ENCODE measurements at places on chromosomes 12 and 14. TPM values are rescaled to one million over a fixed set of nuclear protein-coding genes. Genes with fewer than 3 reads are reported as not detected.

- no peak for DNase-seq
Measured at GRCh38 chr14:43903209-43903608, 603.9 kb downstream of the FSCB start.

DNA sequence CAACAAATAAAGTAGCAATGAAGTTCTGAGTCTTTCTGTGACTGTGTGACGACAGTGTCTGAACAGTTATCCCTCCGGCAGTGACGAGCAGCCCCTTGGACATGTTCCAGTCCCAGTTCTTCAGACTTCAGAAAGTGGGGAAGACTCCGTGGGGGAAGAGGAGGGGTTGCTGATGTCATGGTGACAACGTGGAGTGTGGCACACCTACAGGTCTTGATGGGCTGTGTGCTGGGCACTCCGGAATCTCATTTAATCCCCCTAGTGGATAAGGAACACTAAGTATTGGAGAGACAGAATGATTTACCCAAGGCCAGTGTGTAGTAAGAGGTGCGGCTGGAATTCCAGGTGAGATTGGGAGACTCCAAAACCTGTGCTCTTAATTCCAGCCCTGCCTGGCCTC lies 280.2 kb downstream of the CACNA1C start:
- no peak for DNase-seq

DNA sequence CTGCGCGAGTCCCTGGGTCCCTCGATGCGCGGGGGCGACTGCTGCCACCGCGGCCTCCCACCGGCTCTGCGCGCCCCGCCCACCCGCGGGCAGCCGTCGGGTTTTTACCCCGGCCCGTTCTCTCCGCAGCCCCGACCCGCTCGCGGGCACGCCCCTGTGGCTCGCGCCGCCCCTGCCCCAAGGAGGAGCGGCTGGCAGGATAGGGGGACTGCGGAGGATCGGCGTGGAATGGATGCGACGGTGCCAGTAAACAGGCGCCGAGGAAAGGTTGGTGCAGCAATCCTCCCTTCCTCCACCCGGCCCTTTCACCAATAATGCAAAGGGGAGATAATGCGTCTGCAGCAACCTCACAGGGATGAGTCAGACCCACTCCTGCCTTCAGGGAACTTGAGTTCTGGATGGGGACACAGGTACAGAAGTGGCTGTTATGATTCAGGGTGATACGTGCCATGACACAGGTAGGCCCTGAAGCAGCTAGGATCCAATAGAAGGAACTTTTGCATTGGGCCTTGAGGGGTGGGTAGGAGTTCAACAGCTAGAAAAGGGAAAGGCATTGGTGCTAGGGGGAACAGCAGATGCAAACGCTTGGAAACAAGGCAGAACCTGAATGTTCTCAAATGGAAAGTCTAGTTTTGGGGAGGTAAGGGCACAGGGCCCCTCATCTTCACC lies 554 bp upstream of the DEGS2 start:
- DNase-seq: no peak

DNA sequence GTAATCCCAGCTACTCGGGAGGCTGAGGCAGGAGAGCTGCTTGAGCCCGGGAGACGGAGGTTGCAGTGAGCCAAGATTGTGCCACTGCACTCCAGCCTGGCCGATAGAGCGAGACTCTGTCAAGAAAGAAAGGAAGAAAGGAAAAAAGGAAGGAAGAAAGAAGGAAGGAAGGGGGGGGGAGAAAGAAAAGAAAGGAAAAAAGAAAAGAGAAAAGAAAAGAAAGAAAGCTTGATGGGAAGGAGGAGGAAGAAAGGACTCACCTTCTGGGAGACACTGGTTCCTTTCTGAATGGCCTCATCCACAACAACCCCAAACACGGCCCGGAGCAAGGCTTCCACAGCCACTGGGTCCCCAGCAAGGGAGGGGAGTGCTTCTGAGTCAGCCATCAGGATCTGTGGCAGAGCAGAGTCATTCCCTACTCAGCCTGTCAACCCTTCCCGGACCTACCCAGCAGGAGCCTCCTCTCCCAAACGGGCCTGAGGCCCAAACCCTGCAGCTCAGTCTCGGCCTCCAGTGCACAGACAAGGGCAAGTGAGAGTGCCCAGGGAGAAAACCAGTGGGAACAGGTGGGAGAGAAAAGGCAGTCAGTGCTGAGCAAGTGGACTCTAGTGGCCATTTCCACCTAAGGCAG lies 7.3 kb upstream of the ZNF740 start:
- DNase-seq: no peak

GRCh38 chr14:102630405-102630804 lies 38.0 kb downstream of the RCOR1 start:
- no peak for DNase-seq

The C12orf75 gene
- total RNA-seq: 0.97 TPM
